ENCODE measurements at places on chromosomes 5 and 9.

DNA sequence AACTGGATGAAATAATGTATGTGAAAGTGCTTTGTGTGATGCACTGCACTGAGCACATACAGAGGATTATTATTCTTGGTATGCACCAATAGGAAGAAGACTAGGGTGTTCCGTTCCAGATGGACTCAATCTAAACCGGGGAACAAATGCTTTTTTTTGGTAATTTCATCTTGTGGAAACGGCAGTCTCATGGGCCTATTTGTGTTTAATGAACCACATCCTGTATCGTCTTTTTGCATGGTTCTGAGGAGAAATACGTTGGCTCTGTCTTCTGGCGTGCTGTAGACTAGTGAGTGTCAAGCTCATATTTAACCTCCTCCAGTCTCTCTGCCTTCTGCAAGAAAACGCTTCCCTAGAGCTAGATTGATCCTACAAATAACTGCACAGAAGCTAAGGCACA is 30.0 kb downstream of the TRIM32 start:
- peak; percentile 72 for DNase-seq

- no peak for DNase-seq
Observed at GRCh38 chr9:99447951-99448350, 225.9 kb downstream of the SEC61B start.

DNA sequence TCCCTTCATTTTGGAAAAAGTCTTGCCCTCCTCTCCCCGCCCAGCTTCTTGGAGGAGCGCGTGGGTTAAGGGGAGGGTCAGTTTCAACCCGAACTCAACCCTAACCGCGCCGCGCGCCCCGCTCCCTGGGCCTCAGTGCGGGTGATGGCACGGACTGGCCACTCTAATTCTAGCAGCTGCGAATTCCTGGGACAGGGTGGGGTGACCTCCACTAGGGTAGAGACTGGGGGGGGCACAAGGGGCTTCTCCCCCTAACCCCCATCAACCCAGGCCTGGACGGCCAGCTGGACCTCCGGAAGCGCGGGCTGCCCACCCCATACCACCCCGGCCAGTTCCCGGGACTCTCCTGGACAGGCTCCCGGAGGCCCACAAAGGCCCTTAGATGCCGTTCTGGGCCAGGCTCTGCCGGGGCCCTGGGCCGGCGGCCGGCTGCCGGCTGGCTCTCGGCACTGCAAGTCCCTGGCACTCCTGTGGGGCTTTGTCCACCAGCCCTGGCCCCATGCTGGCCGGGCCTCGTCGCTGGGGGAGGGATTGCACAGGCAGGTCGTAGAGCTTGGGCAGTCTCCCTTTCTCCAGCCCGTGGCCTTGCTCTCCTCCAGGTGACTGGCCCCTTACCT is 7.2 kb upstream of the PSD2 start:
- no peak for DNase-seq

DNA sequence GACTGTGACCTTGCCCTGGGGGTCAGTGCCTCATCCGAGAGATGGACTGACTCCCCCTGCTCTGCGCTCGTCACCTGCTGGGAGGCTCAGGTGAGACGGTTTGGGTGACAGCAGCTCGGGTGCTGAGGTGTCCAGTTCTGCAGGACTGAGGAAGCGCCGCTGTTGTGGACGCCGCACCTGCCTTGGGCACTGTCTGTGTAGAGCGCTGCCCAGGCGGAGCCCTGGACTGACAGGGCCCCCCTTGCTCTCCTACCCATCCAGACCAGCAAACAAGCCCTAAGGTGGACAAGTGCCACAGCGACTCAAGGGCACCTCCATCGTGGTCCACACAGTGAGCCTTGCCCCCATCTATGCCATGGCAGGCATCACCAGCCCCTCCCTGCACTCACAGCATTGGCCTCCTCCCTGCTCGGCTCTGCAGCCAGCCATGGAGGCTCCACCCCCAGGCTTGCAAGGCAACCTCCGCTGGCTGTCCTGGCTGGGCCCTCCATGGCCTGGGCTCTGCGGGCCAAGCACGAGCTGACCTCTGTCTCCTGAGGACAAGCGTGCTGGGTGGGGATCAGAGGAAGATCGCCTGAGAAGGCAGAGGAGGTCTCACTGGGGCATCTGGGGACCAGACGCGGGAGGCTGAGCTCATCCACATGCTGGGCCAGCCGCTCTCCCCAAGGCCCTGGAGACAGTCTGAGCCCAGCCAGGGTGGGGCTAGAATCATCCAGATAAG is 87.1 kb upstream of the COL5A1 start:
- no peak for DNase-seq

DNA sequence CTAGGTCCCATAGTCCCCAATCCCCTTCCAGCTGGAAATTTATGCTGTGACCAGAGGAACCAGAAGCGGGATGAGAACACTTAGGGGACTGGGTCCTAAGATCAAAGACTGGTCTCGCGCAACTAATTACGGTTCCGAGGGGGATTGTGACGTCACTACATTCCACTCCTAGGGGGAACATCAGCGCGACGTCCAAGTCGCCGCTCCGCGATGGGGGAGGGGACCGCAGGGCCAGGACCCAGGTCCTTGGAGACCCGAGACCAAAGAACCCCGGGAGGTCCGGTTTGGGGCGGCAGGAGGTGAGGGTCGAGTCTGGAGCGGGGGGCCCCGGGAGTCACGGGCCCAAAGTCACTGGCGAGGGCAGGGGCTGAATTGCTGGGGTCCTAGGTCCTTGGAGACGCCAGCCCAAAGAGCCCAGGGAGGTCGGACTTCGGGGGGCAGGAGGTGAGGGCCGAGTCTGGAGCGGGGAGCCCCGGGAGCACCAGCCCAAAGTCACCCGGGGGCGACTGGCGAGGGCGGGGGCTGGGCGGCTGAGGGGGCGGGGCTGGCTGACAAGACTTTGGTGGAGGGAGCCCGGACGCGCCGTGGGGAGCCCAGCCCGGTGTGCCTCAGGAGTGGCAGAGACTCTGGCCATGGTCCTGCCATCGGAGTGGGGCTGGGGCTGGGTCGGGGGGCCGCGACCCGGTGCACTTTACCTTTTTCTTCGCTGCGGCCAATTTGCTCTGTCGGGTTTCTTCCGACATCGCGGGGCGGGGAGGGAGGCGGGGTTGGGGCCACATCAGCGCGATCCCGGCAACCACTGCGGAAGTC is at the start of gene GOLGA2:
GOLGA2 (minus strand) TSS at position 810 of the 810 bp plus-strand sequence; CDS start at position 779, 31 bp downstream.
- DNase-seq, result peak; percentile 10

DNA sequence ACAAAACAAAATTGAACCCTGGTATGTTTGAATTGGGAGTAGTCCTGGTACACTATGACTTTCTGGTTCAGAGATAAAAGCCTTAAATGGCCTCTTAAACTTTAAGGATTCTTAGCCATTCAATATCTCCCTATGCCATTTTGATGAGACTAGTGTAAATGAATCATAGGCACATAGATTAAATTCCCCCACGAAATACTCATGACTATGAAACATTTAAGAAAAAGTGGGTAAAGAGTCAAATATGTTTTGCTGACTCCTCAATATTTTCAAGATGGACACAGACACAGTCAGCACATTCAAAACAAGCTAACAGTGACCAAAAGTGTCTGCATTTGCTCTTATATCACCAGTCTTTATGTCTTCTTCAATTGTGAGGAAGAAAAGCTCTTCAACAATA is 278.3 kb downstream of the PDE4D start:
- no peak for DNase-seq

GRCh38 chr5:14438195-14438606 is 143.4 kb upstream of the OTULINL start:
- no peak for DNase-seq

GRCh38 chr5:128825826-128826225 is 139.5 kb upstream of the SLC27A6 start:
- peak; percentile 45 for DNase-seq

DNA sequence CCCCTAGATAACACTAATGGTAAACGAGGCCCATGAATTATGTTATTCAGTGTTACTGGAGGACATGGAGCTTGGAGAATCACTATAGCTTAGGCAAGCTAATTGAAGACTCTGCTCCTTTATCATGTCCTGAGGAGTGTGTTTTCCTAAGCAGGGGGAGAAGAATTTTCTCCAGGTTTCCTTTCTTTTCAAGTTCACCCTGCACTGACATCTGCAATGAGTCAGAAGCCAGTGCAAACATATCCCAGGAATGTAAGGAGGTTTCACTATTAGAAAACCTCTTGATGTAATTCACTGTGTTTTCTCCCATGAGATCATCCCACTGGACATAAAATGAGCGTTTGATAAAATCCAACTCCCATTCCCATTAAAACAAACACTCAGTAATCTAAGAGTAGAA is 75.6 kb downstream of the DMRT2 start:
- peak; percentile 6 for DNase-seq

DNA sequence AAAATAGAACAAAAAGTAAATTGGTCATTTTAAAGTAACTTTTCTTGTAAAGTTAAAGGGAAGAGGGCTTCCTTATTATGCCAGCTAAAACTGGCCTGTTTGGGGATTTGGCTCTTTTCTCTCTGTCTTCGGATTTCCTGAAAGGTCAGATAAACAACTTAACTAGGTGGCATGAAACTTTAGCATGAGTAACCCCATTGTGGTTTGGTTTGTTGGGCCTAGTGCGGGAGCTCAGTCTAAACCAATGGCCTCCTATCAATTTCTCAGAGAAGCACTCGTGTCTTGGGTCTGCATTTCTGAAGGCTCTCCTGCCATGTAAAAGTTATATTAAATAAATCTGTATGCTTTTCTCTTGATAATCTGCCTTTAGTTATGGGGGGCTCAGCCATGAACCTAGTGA is 48.5 kb upstream of the ANKH start:
- DNase-seq, result no peak

DNA sequence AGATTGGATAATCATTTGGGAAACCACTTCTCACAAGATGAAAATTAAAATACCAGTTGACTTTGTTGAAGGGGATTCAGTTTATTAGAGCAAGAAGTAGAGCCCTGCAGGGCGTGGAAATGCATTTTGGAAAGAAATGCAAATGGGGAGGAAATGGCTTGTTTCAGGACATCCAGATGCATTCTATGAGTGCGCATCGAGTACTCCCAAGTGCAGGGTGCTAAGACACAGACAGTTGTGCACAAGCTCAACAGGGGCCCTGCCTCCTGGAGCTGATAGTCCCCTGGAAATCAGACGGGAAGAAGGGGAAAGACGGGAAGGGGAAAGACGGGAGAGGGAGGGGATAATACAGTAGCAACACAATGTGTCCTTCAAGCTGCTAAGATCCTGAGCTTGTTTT is 64.0 kb downstream of the NSUN2 start:
- DNase-seq, result no peak

DNA sequence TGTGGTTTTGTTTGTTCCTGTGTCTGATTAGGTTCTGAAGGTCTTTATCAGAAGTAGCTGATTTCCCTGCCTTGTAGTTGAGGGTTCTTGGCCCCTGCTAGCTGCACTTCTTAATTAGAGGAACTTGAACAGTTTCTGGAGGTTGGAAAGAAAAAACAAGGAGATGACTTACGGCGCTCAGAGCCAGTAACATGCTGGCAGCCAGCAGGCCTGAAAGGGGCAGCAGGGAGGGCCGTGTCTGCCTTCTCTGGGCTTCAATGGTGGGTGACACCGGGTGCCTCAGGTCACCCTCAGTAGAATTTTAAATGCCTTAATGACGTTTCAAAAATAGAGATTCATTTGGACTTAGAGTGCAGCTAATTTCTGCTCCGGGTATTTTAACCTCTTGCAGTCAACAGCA is 15.8 kb downstream of the UBE2QL1 start:
- no peak for DNase-seq

- no peak for DNase-seq
Observed at GRCh38 chr9:34691936-34692315, 850 bp upstream of the CCL19 start.

DNA sequence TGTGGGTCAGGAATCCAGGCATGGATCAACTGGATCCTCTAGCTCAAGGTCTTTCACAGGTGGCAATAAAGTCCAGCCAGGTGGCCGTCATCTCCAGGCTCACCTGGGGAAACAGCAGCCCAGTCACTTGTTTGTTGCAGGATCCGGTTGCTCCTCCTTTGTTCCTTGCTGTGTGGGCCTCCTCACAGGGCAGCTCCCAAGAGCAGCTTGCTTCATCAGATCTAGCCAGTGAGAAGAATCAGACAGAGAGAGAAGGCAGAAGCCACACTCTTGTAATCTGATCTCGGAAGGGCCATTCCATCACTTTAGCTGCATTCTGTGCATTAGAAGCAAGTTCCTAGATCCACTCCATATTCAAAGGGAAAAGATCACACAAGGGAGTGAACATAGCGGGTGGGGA is 3.2 kb upstream of the HSD17B3 start:
- no peak for DNase-seq

DNA sequence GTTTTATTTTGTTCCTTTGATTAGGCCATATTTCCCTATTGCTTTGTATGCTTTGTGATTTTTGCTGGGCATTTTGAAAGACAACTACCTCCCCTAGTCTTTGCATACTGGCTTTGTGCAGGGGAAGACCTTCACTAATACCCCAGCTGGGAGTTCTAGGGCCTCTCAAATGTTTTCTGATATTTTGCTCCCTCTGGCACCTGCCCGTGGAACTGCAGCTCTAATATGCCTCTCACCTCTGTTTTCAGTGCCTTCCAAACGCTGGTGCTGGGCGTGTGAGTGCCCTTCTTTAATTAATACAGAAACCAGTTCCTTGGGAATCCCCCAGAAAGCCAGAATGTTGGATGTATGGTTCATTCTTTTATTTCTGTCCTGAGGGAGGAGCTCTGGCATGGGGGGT is 204.5 kb downstream of the COMMD10 start:
- no peak for DNase-seq

DNA sequence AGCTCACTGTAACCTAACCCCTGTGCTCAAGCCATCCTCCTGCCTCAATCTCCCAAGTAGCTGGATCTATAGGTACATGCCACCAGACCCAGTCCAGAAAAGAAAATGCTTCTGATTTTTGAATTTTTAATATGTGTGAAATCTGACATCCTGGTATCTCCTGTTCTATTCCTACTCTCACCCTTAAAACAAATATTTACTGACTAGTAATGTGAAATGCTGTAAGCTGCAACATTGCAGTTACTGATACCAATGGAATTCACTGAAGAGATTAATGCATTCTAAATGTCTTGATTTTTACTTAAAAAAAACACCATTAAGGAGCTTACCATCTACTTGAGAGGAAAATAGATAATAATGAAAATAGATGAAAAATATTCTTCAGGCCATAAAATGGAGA is 162.7 kb upstream of the TSLP start:
- DNase-seq, result no peak

DNA sequence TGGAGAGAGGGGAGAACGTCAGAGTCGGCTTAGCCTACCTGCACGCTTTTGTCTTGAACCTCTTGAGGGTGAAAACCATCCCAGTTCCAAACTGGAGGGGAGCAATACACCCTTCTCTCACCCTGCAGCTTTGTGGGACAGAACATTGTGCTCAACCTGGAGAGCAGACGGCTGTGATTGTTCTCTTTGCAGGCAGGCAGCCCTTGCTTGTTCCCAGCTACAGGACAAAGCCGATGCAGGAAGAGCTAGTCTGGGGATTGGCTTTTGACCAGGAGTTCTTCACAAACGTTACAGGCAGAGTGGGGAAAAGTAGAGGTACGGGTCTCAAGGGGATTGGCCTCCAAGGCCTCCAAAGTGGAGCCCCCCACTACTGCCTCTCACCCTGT is 33.9 kb upstream of the ARHGAP26 start:
- DNase-seq, result no peak

DNA sequence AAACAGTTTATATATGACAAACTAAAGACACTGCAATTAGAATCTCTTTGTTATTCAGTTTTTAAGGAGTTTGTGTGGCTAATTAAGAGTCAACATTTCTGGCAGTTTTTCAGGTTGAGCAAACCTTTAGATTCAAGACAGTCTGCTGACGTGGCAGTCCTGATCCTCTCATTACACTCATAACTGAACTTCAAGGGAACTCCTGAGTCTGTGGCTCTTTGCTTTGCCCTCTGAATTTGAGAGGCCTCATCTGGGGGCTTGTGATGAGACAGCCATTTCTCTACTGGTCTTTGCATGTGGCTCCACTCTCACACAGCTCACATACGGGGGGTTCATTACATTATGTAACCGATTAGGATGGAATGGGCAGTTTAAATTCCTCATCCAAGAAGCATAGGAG is 182.9 kb upstream of the MEF2C start:
- no peak for DNase-seq

Measured in fibroblast of skin of left biceps (primary cell).